Hepatic stellate cell (primary cell): ENCODE measurements at places on chromosomes 2 and 18.
A peak's percentile ranks its signal among the peaks of the same experiment; 100 is the strongest.

GRCh38 chr2:8431446-8432125 is 250.3 kb upstream of the ID2 start:
- DNase-seq: no peak

- no peak for DNase-seq
Observed at GRCh38 chr2:98067160-98067559, 19.8 kb upstream of the VWA3B start.

DNA sequence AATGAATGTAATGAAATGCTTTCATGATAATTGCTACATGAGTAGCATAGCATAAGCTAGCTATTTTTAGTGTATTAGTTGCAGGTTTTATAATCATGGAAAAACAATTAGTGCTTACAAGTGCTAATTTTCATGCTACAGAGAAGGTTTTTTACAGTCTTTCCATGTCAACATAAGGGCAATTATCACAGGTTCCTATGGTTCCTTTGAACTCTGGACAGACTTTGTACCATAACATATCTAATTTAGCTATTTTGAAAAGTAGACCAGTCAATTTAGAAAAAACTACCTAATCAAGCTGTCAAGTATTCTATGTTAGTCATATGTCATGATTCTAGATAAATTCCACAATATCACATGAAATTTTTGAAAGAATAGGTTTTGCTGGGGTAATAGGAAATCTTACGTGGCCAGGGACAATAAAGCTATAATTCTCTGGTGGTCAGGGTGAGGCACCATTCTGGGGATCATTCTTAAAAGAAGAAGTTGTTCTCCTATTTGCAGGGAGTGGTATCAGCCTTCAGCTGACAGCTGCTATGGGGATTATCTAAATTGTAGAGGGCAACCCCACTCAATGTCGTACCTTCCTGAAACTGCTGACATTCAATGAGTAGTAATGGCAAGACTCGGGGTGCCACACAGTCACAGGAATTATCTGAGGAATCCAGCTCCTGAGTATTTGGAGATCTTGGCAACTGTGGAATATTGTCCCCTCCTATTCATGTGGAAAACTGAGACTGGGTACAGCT is 724.0 kb upstream of the LINC00305 start:
- no peak for DNase-seq

- DNase-seq: peak; percentile 45
Observed at GRCh38 chr2:33033606-33034081, 86.9 kb downstream of the LTBP1 start.

GRCh38 chr18:34880882-34881834 is 160.1 kb upstream of the MAPRE2 start:
- no peak for DNase-seq

- DNase-seq: no peak
Observed at GRCh38 chr18:80074697-80075096, 34.4 kb upstream of the ADNP2 start.

DNA sequence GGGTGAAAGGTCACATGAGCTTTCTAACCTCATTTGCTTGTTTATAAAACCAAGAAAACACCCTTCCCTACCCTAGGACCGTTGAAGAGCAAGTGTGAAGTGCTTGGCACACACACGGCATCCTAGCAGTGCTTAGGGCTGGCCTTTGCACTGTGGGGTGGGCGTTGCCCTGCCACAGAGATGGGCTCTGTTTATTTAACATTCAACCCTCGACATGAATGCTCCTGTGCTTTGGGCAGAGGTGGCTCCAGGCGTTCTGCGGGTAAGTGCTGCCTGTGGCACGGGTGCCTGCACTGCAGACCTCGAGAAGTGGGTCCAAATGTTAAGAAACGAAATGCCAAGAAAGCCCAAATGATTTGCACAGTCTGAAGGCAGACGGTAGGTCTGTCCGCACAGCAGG is 170.1 kb downstream of the FHOD3 start:
- DNase-seq: no peak

- DNase-seq: peak; percentile 23
Observed at GRCh38 chr2:80238692-80239469, 65.7 kb downstream of the LRRTM1 start.

DNA sequence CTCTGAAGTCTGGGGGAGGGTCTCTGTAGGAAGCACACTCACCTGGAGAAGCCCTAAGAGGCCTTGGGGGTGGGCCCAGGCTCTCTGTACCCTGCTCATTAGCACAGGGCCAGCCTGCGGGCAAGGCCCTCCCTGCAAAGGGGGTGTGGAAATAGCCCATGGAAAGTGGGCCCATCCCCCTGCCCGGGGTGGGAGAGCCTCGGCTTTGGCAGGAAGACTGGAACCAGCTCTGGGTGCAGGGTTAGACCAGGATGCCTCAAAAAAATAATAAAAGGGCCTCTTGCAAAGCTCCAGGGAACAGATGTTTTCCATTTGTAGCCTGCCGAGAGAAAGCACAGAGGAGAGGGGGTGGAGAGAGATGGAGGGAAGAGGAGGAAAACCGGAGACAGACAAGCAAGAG is 98.7 kb downstream of the STPG4 start:
- peak; percentile 92 for DNase-seq

DNA sequence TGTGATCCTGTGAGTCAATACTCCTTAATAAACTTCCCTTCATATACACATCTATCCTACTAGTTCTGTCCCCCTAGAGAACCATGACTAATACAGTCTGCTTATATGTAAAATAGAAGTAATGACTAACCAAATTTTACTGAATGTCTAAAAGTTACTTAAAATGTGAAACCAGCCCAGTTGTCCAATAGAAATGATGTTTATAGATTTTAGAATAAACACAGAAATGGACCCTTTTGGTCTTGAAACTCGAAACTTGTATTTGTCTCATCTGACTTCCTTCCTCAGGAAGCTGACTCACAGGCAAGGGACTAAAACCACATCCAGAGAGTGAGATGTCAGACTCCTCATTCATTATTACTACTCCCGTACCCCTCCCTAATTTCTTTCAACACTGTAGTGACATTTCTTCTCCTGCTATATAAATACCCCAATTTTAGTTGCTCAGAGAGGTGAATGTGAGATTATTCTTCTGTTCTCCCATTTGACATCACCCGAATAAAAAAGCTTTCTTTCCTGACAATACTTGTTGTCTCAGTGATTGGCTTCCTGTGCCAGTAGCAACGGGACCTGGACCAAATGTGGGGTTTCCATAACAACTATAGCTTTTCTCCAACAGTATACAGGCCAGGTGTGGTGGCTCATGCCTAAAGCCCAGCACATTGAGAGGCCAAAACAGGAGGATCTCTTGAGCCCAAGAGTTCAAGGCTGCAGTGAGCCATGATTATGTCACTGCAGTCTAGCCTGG is 486.0 kb downstream of the ERBB4 start:
- peak; percentile 7 for DNase-seq

DNA sequence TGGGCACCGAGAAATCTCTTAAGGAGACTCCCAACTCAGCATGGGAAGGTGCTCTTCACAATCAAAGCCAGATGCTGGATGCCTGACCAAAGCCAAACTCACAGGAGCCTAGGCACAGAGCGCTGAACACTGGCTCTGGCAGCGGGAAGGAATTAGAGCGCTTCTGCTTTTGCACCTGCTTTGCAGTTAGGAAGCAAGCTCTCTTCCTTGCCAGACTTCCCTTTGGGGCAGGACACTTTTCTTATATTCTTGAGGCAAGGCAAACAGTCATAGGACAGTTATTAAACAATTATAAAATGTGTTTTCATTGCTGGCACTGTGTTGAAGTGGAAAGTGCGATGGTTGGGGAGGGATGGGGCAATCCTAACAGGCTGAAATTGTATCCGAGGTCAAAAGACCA is 79.6 kb upstream of the DNMT3A start:
- no peak for DNase-seq

- no peak for DNase-seq
Observed at GRCh38 chr18:8699948-8700347, 5.4 kb upstream of the MTCL1 start.

DNA sequence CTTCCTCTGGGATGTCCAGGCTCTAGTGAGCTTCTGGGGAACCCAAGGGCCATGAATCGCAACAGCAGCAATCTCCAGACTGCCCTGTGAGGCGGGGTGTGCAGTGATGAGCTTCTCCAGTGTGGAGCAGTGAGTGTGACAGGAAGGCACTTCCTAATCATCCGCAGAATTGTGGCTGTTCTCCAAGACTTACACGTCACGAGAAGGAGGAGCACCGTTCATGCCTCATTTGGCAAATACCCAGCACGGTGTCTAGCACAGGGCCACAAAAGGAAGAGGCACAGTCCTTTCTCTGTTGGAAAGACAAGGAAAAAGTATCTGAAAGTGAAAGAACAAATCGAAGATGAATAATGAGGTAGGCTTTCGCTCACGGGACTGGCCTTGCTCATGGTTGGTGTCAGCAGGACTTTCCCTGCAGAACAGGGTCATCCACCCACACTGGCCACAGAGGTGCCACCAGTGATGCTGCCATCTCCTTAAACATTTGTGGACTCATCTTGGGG is 125.1 kb upstream of the HAAO start:
- peak; percentile 76 for DNase-seq

GRCh38 chr2:22807872-22808271 is 577.1 kb upstream of the KLHL29 start:
- DNase-seq: no peak

DNA sequence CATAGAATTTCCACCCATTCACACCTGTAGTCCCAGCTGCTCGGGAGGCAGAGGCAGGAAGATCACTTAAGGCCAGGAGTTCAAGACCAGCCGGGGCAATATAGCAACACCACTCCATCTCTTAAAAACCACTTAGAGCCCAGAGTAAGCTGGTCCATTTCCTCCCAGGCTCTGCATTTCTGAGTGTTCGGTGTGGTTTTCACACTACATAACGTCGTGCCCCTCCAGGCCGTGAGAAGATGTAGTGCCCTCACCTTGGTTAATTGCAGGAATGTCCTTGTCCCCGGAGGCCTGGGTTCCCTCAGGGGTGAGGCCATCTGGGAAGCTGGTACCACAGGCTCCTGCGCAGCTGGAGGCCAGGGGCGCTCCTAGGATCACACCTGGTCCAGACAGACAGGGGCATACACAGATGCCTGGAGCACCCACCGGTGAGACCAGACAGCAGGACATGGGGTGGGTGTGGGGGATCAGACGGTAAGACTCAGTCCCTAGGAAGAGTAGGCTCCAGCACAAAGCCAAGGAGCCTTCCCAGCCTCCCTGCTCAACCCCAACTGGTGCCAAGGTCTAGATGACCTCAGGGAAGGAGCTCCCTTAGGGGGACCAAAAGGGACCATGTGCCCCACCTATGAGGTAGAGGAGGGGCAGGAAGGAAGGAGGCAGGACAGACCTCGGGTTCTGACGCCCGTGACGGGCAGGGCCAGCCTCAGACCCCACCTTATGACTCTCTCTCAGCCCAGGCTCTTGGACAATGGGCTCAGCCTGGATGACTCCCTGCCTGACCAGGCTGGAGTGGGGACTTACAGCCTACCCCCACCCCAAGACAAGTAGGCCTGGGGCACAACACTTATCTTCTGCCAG is 752 bp downstream of the ASTL start:
- DNase-seq: no peak

DNA sequence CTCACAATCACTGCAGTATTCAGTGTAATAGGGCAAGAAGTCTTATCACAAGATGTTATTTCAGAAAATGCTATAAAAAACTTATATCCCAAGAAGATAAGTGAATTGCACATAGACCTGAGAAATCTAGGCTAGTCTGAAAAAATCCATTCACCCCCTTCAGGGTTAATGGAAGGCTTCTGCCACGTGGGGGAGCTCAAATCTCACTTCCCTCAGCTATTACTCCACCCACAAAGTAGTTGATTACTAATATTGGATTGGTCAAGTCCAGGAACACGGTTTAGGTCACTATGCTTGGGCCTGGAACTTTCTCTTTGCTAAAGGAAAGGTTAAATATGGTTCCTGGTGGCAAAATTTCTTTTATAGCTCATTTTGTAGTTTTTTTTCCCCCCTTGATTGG is 51.2 kb upstream of the ADAM23 start:
- peak; percentile 57 for DNase-seq

DNA sequence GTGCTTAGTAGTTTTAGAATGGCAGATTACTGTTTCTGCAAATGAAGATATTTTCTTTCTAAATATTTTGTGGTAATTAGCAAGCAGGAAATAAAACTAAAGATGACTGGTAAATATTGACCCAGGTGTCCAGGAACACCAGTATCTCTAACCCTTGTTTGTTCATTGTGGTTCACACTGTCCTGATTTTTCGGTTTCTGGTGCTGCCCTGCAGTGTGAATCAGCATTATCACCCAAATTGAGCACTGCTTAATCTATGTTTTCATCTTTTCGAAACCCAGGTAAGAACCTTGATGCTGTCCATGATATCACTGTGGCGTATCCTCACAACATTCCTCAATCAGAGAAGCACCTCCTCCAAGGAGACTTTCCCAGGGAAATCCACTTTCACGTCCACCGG is 167.4 kb downstream of the CAPN13 start:
- no peak for DNase-seq

GRCh38 chr18:39840406-39840805 is 2114.6 kb upstream of the PIK3C3 start:
- DNase-seq: no peak

DNA sequence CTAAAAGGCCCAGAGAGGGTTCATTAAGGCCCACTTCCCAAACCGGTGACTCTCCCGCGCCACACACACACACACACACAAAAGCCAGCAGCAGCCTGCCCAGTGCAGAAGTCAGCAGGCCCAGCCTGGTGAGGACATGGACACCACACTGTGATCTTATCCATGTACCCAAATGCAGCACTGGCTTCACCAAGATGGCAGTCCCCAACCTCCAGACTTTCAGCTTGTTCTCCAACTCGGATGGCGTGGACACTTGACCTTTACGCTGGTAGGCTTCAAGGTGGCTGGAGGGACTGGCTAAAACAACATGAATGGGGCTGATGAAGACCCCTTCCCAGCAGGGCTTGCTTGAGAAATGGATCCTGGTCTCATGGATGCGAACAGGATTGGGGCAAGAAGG is 50.4 kb downstream of the TNS1 start:
- no peak for DNase-seq

DNA sequence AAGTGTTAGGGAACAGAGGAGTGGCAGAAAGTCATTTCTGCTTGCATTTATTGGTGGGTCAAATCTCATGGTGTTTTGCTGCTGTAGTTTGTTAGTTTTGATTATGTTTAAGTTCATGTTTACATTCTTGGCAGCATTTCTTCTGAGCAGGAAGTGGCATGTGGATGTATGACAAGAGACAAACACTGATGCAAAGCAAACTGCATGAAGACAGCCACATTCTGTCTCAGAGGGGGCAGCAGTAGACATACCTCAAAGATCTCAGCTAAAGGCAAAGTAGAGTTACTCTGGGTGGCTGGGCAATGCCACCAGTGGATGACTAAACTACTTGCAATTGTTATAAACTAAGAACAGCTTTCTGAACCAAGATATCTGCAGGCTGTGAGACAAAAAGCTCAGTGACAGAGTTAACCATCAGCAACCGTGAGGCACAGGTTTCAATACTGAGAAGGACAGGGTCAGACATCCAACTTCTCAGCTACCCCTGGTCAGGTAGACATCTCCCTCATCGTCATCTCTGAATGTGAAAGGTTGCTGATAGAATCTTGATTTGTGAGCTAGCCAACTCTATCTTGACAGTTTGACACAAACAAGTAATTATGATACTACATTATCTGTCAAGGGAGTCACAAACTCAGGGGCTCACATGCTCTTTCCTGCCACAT is 16.4 kb downstream of the GALNT3 start:
- no peak for DNase-seq
